ENCODE measurements at places on chromosomes 12 and 14.

DNA sequence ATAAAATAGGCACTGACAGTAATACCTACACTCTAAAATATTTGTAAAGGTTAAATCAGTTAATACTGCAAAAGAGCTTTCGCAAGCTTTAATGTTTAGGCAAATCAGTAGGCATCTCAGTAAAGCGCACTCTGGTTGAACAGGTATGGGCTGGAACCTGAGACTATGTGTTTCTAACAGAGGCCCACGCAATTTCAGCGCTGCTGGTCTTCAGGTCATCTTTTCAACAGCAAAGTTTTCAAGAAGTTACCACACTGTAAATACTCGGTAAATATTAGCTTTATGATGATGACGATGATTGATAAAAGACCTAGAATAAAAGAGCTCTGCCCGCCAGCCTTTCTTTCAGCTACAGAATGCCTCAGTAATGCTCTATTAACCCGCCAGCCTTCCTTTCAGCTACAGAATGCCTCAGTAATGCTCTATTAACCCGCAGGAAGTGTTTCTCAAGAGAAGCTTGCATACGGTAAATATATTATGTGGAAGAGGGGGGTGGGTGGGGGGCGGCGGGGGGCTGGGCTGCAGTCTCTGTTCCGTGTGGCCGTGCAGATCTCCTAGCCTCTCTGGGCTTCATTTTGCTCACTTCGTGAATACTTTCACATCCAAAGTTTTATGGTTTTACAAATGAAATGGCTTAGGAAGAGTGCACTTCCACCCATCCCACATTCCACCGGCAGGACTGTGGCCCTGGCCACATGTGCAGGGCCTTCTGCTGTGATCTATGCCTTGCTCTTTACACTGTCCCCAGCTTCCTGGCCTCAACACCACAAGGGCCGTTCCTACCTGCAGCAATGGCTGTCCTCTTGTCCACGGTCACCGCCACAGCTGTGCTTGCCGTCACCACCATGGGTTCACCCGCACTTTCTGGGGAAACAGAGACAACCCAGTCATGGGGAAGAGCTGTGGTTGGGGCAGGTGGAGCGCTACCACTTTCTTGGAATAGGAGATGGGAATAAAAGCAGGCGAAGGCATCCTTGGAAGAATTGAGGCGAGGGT, 19.9 kb downstream of the LRTM2 start:
- DNase-seq, result no peak

- no peak for DNase-seq
These were observed 10.9 kb downstream of the DCP1B start for GRCh38 chr12:1993341-1993740.

GRCh38 chr12:91110311-91110924, 876 bp downstream of the LUM start:
- no peak for DNase-seq

GRCh38 chr12:7131502-7131866, 1.3 kb downstream of the CLSTN3 start:
- no peak for DNase-seq

DNA sequence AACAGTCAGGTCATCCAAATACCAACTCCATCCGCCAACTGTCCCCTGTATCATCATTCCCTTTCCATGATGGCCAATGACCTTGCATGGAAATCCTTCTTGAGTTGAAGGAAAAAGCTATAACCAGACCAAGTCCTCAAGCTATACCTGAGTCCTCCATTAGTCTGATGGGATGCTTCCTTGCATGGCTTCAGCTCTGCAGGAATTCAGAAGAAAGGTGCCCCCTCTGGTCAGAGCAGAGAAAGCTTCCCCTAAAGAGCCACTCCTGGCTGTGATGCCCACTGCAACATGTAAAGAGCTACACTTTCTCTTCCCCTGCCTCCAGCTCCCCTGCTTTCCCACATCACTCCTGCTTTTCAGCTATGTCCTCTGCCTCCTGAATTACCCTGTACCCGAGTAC, 43.1 kb upstream of the FKBP4 start:
- no peak for DNase-seq

- DNase-seq, result no peak
These were observed 182.7 kb upstream of the TMPO start for GRCh38 chr12:98332642-98333041.

- no peak for DNase-seq
These were observed 2.4 kb downstream of the SINHCAF start for GRCh38 chr12:31323391-31324115.

DNA sequence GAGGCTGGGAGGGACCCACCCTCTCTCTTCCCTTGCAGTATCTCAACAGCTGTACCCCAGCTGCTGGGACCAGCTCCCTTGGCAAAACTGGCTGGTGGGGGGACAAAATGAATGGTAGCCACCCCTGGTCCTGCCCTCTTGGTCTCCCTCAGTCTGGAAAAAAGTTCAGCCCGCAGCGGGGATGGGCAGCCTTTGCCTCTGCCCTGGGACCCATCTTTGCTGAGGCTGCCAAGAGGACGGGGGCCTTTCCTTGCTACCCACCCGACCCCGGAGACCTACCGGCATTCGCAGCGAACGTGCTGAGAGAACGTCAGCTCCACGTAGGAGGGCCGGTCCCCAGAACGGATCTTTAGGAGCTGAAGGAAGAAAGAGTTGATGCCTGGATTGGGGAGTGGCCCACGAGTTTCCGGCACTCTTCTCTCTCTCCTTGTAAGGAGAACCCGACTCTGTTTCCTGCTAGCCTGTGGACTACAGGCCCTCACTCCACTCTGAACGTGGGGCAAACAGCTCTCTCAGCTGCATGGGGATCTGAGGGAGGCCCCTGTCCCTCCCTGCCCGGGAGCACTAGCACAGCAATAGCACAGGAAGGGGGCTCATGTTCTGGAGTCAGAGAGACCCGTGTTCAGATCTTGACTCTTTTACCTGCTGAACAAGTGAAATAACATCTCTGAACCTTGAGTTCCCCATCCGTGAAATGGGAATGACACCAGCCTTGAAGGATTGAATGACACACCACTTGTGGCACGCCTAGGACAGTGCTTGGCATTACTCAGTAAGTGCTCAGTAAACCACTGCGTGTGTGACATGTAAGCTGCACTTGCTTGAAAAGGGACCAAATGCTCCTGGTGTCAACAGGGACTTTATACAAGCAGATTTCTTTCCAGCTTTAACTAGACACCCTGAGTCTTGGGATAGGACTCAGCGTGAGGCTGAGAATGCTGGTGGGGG, 6.9 kb downstream of the PGF start:
- no peak for DNase-seq

DNA sequence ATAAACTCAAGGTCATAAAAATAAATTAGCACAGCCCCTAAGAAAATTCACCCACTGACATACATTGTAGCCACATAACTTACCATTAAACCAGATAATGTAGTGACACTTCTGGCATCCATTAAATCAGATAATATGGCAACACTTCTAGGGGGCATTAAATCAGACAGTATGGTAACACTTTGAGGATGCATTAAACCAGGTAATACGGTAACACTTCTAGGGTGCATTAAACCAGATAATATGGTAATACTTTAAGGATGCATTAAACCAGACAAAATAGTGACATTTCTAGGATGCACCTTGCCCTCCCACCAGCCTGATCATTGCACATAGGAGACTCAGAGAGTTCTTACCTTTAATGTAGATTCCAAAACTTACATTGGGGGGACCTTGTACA, 1220.5 kb upstream of the TMEM132C start:
- DNase-seq, result no peak

- DNase-seq, result no peak
These were observed 397.2 kb downstream of the NRXN3 start for GRCh38 chr14:78567343-78567742.

GRCh38 chr14:90911121-90911520, 94.9 kb upstream of the TTC7B start:
- DNase-seq, result peak; percentile 2

GRCh38 chr14:95832012-95832411, 44.6 kb upstream of the TUNAR start:
- DNase-seq, result no peak

- no peak for DNase-seq
These were observed 317.6 kb downstream of the CCDC91 start for GRCh38 chr12:28507867-28508266.

DNA sequence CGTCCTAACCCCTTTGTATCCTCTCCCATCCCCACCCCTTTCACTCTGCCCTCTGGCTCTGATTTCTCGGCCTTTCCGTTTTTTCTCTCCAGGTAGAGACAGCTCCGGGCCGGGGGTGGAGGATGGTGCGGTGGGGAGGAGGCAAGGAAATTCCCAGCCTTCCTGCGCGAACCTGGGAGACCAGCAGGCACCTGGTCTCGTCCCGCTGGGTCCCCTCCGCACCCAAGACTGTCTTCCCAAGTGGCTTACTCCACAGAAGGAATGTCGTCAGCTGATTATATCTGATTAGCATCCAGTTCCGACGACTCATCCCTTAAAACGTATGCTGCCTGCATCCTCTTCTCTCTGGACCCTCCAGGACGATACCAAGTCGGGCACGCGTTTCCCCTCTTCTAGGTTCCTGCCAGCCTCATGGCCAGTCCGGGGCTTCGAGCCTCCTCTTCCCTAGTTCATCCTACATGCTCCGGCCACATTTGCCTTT, 42.2 kb upstream of the CAPRIN2 start:
- no peak for DNase-seq

DNA sequence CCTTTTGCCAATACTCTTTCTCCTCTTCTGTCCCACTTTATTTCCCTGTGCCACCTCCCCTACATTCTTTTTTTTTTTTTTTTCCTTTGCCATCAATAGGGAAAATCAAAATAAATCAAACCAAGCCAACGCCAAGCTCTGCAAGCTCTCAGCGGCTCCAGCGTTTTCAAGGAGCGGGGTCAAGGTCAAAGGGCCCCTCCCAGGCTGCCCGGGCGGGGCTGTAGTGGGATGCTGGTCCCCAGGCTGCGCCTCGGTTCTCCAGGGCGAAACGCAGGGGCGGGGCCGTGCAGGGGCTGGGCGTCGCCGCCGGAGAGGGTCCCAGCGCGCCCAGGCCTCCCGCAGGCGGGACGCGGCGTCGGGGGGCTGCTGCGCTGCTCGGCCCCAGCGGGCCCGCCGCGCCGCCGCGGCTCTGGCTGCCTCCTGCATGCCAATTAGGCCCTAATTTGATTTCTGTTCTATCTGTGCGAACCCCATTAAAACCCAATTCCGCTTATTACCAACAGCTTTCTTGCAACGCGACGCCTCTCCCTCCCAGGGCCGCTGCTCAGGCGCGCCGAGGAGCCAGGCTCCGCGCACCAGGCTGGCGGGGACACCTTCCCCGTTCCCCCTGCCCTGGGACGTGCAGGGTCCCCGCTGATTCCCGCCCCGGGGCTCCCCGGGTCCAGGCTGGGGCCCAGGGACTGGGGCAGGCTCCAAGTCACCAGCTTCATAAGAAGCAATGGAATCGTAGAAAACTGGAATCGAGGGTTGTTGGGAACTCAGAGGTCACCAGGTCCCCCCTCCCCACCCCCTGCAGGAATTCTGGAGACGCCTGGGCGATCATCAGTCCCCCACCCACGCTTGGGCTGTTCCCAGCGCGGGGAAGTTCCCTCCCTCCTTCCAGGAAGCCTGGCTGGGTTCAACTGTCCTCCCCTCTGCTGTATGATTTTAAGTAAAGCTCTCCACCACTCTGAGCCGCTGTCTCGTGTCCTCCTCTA, 50.7 kb upstream of the MAP1LC3B2 start:
- DNase-seq, result no peak

DNA sequence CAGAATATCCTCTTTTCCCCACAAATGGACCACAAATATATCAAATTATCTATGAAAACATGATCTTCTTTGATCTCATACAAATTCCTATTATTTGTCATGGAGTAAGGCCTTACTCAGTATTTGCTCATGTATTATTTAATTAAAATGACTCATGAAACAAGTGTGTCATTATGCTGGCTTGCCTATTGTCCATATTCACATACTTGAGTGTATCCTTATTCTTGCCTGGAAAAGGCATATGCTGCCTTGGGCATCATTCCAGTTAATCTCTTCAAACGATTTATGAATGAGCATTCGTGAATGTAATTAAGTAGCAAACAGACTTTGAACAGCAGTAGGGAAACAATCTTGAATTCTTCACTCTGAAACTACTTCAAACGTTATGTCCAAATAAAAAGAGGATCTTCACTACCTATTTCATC, 22.6 kb upstream of the SNRPF start:
- no peak for DNase-seq

DNA sequence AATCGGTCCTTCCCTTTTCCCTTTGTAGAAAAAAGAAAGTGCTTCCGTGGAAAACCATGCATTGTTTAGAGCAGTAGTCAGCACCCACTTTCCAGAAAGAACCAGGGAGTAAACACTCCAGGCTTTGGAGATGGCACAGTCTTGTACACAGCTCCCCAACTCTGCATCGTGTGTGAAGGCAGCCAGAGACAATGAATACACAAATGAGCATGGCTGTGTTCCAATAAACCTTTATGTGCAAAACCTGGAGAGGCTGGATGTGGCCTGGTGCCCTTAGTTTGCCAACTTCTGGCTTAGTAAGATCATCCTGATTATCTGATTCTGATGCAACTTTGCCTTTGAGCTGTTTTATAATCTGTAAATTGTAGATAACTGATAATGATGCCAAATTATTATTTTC, 463.4 kb upstream of the TMEM132C start:
- DNase-seq, result no peak

DNA sequence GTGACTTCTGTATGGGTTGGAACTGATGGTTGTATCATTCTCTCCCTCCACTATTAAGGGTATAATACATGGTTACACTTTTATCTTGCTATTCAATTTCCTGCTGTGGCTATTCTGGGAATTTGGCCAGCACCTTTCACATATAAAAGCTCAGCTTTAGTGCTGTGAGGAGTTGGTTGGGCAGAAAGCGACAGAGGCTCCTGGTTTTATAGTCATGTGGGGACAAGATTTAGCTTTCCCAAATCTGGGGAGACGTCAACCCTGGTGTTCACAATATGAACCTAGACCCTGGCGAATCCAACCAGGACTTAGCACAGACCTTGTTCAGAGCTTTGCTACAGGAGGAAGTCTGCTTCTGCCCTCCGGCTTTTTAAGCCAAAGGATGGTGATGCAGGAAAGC, 36.5 kb downstream of the FOS start:
- peak; percentile 60 for DNase-seq

GRCh38 chr12:45626965-45627364, 102.5 kb upstream of the ARID2 start:
- no peak for DNase-seq

DNA sequence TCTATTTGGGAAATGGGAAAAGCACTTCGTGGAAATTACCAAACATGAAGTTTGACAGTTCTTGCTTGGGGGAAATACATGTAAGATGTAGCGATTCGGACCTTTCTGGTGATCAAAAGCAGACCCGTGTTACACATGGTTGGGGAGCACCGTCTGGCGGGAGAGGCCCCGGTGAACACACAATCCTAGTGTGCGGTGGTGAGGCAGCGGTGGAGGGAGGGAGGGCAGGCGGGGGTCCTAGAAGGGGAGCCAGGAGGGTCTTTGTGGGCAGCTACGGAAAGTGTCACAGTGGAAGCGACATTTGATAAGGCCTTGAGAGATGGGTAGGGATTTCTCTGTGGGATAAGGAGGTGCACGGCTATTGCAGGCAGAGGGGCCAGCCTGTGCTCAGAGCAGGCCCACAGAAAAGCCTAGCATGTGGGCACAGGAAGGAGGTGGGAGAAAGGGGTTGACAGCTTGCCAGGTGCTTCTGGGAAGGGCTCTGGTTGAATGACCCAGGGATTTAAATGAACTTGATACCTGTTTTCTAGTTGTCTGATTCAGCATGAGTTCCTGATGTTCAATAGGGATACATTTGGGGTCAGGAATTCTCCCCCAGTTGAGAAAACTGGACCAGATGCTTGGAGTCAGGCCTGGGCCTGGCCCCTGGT, 7.2 kb downstream of the MVK start:
- no peak for DNase-seq

Measured in LNCaP clone FGC (cell line).